ENCODE measurements at places on chromosomes 4 and X. TPM values are rescaled to one million over a fixed set of nuclear protein-coding genes. Genes with fewer than 3 reads are reported as not detected.

The SYP gene
- 3.7 TPM for polyA plus RNA-seq

The CHRNA9 gene
- polyA plus RNA-seq = not detected

The CT55 gene
- polyA plus RNA-seq = not detected

The GLRA2 gene
- polyA plus RNA-seq = not detected

The ANOS1 gene
- polyA plus RNA-seq = 0.76 TPM

The PNPLA4 gene
- 27.7 TPM for polyA plus RNA-seq

The NAA11 gene
- polyA plus RNA-seq = not detected

The NIPAL1 gene
- 0.23 TPM for polyA plus RNA-seq

The NDNF gene
- polyA plus RNA-seq = 2.8 TPM

The HELT gene
- polyA plus RNA-seq = not detected

The ASB5 gene
- 1.0 TPM for polyA plus RNA-seq

The CLDN2 gene
- polyA plus RNA-seq = not detected

The CT45A2 gene
- polyA plus RNA-seq = not detected

The TBC1D8B gene
- 2.0 TPM for polyA plus RNA-seq

The XAGE1A gene
- polyA plus RNA-seq = not detected

The TLR10 gene
- polyA plus RNA-seq = not detected

The TLL1 gene
- 3.4 TPM for polyA plus RNA-seq

The SRPX gene
- 137 TPM for polyA plus RNA-seq

The ARSJ gene
- 0.30 TPM for polyA plus RNA-seq

The AFF1 gene
- 72.8 TPM for polyA plus RNA-seq

The PCDH11X gene
- polyA plus RNA-seq = not detected

The UGT2A3 gene
- not detected for polyA plus RNA-seq

The SASH3 gene
- 2.4 TPM for polyA plus RNA-seq

The NKX6-1 gene
- polyA plus RNA-seq = not detected

The SMPX gene
- 515 TPM for polyA plus RNA-seq

The NMU gene
- polyA plus RNA-seq = not detected

The MAGEA10 gene
- not detected for polyA plus RNA-seq

The MYOZ2 gene
- polyA plus RNA-seq = 592 TPM

The MTNR1A gene
- not detected for polyA plus RNA-seq

The NEIL3 gene
- polyA plus RNA-seq = 0.04 TPM

The JAKMIP1 gene
- 0.01 TPM for polyA plus RNA-seq

The KIT gene
- polyA plus RNA-seq = 0.08 TPM

The SSX4 gene
- not detected for polyA plus RNA-seq

The ADH7 gene
- polyA plus RNA-seq = not detected

The BGN gene
- polyA plus RNA-seq = 57.9 TPM

The PFKFB1 gene
- polyA plus RNA-seq = 0.19 TPM

The C4orf54 gene
- polyA plus RNA-seq = 40.0 TPM

The PLK4 gene
- polyA plus RNA-seq = 0.19 TPM

The HSFX1 gene
- polyA plus RNA-seq = 0.73 TPM

The TMPRSS11E gene
- polyA plus RNA-seq = not detected

The TREX2 gene
- 0.32 TPM for polyA plus RNA-seq

The ZDHHC15 gene
- 1.2 TPM for polyA plus RNA-seq

The VEGFC gene
- polyA plus RNA-seq = 7.3 TPM

The GPR82 gene
- 0.04 TPM for polyA plus RNA-seq

The ALAS2 gene
- polyA plus RNA-seq = 0.06 TPM

The PCDH10 gene
- under 0.01 TPM for polyA plus RNA-seq

The PNMA6F gene
- polyA plus RNA-seq = not detected

The CXorf49B gene
- polyA plus RNA-seq = not detected

The PGAM4 gene
- 0.19 TPM for polyA plus RNA-seq

The CSN1S1 gene
- polyA plus RNA-seq = not detected

The ARHGEF9 gene
- 36.1 TPM for polyA plus RNA-seq

The RHOXF2 gene
- not detected for polyA plus RNA-seq

The RAB28 gene
- 17.9 TPM for polyA plus RNA-seq

The STATH gene
- not detected for polyA plus RNA-seq

The RPS3A gene
- 2,393 TPM for polyA plus RNA-seq

The IRS4 gene
- not detected for polyA plus RNA-seq

The GAGE12E gene
- not detected for polyA plus RNA-seq

The F11 gene
- not detected for polyA plus RNA-seq

The PNMA3 gene
- polyA plus RNA-seq = 0.08 TPM

The GPM6B gene
- 2.0 TPM for polyA plus RNA-seq

All from heart left ventricle (tissue), 16 donors.